ENCODE measurements at places on chromosomes 3 and 15.

GRCh38 chr15:100123611-100124010 is 218.2 kb downstream of the ADAMTS17 start:
- DNase-seq = no peak

- DNase-seq = no peak
These were observed 267.1 kb downstream of the LRTM1 start for GRCh38 chr3:54660714-54661132.

DNA sequence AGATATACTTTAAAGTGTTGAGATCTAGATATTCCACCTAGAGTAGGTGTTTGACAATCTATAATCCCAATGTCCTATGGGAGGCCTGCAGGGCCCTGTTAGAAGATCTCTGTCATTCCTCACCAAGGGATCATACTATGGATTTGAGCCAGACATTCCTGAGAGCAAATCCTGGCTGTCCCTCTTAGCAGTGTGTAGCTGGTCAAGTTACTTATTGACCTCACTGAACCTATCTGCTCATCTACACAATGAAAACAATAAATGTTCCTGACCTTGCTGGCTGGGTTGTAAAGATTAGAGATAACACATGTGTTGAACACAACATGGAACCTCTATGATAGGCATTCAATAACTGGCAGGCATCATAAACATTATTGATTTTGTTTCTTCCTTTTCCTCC is 265.6 kb upstream of the ATP11B start:
- no peak for DNase-seq

DNA sequence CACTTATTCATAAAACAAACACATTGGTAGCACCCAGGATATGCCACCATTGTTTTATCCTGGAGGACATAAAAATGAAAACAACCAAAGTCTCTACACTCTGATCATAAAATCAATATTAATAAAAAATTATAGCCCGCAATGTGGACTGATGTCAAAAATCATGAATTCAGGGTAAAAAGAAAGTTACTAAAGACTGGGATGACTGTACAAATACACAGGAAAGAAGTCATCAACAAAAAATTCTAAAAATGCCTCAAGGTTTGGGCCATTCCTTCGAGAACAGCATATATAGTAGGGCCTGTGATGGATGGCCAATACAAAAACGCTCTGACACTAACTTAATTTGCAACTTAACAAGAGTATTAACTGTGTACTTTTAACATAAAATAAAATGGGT is 76.8 kb downstream of the THBS1 start:
- no peak for DNase-seq

- DNase-seq = no peak
These were observed 51.5 kb upstream of the UBP1 start for GRCh38 chr3:33491721-33492120.
